Activated naive CD8-positive, alpha-beta T cell treated with anti-CD3 and anti-CD28 coated beads, Interleukin-2, amount 50 U/mL, for 24 hours (primary cell): ENCODE measurements at places on chromosomes 7 and 10.

GRCh38 chr10:60032723-60033122 lies 126.4 kb upstream of the CCDC6 start:
- peak; percentile 51 for DNase-seq

- DNase-seq, result no peak
Measured at GRCh38 chr10:78254013-78254412, 220.3 kb downstream of the RPS24 start.

DNA sequence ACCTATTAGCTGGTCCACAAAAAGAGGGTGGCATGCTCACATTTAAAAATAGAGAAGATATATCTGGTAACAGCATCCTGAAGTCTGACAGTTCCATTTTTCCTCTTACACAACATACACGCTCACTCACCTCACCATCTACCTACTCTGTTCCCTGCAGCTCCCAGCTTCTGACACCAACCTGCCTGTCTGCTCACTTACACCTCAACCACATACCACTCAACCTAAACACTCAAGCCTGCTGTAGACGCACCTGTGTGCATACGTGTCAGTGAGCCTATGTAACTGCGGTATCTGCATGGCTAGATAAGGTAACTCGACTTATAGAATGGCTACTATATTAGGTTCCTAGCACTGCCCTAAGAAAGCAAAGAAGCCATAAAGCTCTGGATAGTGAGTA lies 174.9 kb downstream of the DGKI start:
- no peak for DNase-seq

GRCh38 chr10:110717781-110718589 lies 73.8 kb downstream of the RBM20 start:
- no peak for DNase-seq

DNA sequence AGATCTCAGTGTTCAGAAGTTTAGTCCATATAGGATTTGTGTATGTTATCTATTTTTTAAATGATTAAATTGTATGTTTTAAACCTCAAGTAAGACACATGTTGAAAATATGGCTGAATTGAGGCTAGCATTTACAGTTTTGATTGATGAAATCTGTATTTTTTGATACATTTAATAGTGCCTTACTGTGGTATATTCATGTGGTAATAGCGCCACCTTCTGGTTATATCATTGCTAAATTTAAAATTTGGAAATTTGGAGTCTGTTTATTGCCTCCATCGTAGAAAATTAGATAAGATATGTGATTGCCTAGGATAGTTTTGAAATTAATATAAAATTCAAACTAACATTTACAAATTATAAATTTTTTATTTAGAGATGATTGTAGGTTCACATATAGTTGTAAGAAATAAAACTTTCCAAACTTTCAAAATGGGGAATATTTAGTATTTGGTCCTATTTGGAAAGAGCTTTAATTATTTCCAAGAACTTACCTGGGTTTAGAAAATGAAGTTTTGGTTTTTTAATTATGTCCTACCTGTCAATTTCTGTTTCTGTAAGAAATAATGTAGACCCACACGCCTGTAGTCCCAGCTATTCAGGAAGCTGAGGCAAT lies 19.1 kb upstream of the ARMS2 start:
- DNase-seq, result no peak

- DNase-seq, result no peak
Measured at GRCh38 chr7:112596260-112596659, 115.5 kb downstream of the LSMEM1 start.

- DNase-seq, result no peak
Measured at GRCh38 chr7:99248391-99249095, 24.1 kb upstream of the MYH16 start.

- DNase-seq, result no peak
Measured at GRCh38 chr10:97683556-97684367, 3.3 kb downstream of the AVPI1 start.

- DNase-seq, result no peak
Measured at GRCh38 chr10:60099998-60100747, 193.8 kb upstream of the CCDC6 start.

GRCh38 chr7:141073173-141073640 lies 657 bp upstream of the TMEM178B start:
- peak; percentile 33 for DNase-seq

- peak; percentile 22 for DNase-seq
Measured at GRCh38 chr10:49518982-49519578, 19.8 kb downstream of the ERCC6 start.

DNA sequence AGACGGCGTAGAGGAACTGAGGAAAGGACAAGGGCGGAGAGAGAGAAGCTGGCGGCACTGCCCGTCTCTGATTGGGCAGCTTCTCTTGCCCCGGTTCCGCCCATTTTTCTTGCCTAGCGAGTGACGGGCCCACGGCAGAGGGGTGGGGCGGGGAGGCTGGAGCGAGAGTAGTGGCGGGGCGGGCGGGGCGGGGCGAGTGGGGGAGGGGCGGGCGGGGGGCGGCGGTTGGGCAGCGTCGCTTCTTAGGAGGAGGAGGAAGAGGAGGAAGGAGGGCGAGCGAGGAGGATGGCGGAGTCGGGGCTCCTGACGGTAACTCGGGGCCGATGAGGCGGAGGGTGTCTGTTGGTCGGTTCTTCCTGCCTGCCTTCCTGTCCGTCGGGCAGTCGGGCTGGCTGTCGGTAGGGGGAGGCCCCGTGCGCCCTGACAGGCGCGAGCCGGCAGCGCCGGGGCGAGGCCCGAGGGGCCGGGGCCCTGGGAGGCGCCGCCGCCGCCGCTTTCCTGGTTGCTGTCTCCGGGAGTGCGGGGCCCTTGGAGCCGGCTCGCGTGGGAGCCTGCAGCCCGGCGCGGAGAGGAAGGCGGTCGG lies at the start of gene SHOC2:
Gene SHOC2, plus strand, starts transcription at position 256 of the 583 bp plus-strand sequence. CDS start 44,755 bp downstream, outside the sequence.
- DNase-seq, result peak; percentile 96

GRCh38 chr7:31783221-31783620 lies 96.2 kb downstream of the PPP1R17 start:
- no peak for DNase-seq
